ENCODE measurements at places on chromosomes 7 and 10. TPM values are rescaled to one million over a fixed set of nuclear protein-coding genes. Genes with fewer than 3 reads are reported as not detected.

CUZD1 gene
- not detected for total RNA-seq

H2BK1 gene
- not detected for total RNA-seq

CCDC136 gene
- 74.2 TPM for total RNA-seq

VPS37D gene
- total RNA-seq = 15.6 TPM

KRIT1 gene
- total RNA-seq = 51.6 TPM

GRCh38 chr10:125161707-125162119 is 1.4 kb upstream of the CTBP2 start:
- H3K27me3 ChIP-seq = peaks cover 14% of the 10 kb centered on the region
- no peak for DNase-seq

TMEM273 gene
- total RNA-seq = not detected

GRCh38 chr10:70085975-70086613 is 33.4 kb downstream of the MACROH2A2 start:
- H3K36me3 ChIP-seq = peaks cover 40% of the 10 kb centered on the region
- no peaks in the 10 kb centered on the region for H3K27me3 ChIP-seq
- no peak overlapping the region for H3K4me3 ChIP-seq
- peaks cover 19% of the 10 kb centered on the region for H3K4me1 ChIP-seq
- DNase-seq = no peak

PLXNA4 gene
- total RNA-seq = 0.38 TPM

DNA sequence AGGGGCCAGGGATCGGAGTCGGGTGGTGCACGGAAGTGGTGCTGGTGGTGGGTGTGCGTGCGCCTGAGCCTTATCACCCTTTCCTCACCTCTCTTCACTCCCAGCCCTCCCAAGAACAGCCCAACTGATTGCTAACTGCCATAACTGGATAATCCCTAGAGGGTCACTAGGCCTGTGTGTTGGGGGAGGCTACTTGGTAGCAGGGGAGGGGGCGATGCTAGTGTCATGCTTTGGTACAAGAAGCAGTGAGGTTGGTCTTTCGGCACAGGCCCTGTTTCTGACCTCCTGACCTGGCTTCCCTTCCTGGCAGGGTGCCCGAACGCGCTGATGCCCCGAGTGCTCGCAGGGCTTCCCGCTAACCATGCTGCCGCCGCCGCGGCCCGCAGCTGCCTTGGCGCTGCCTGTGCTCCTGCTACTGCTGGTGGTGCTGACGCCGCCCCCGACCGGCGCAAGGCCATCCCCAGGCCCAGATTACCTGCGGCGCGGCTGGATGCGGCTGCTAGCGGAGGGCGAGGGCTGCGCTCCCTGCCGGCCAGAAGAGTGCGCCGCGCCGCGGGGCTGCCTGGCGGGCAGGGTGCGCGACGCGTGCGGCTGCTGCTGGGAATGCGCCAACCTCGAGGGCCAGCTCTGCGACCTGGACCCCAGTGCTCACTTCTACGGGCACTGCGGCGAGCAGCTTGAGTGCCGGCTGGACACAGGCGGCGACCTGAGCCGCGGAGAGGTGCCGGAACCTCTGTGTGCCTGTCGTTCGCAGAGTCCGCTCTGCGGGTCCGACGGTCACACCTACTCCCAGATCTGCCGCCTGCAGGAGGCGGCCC is 652 bp downstream of the KAZALD1 start:
- no peaks in the 10 kb centered on the region for H3K36me3 ChIP-seq
- peak; percentile 74 for DNase-seq
- H3K27me3 ChIP-seq = peaks cover 48% of the 10 kb centered on the region

PTPRN2 gene
- 9.4 TPM for total RNA-seq

DNA sequence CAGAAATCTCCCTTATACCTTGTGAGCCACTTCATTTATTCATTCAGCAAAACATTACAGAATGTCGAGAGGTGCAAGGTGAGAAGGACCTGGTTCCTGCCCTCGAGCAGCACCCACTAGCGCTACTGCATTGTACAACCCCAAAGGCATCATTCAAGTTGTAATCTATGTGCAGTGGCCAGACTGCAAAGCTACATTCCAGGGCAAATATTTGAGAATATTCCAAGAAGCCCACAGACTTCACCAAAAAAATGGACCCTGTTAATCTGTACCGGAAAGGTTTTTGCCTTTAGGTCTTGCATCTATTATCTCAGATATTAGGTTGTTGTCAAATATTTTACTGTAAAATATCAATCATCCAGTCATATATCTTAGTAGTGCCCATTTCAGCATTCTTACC is 295.4 kb upstream of the FZD1 start:
- peaks cover 11% of the 10 kb centered on the region for H3K4me1 ChIP-seq
- DNase-seq = no peak
- H3K27ac ChIP-seq = no peak overlapping the region
- peaks cover 21% of the 10 kb centered on the region for H3K36me3 ChIP-seq

DNA sequence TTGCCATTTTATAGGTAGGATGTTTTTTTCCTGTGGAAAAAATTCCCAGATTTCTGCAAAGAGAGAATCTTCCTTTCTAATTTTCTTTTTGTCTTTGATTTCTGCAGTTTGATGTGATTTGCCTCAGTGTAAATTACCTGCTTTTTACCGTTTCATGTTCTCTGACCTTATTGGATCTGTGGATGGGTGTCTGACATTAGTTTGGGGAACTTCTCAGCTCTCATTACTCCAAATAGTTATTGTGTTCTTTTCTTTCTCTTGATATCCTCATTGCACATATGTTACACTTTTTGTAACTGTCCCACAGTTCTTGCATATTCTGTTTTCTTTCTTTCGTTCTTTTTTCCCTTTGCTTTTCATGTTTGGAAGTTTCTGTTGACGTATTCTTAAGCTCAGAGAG is 28.5 kb downstream of the NACAD start:
- peaks cover 2% of the 10 kb centered on the region for H3K36me3 ChIP-seq
- H3K4me3 ChIP-seq = no peak overlapping the region
- no peaks in the 10 kb centered on the region for H3K27me3 ChIP-seq
- DNase-seq = no peak

DNA sequence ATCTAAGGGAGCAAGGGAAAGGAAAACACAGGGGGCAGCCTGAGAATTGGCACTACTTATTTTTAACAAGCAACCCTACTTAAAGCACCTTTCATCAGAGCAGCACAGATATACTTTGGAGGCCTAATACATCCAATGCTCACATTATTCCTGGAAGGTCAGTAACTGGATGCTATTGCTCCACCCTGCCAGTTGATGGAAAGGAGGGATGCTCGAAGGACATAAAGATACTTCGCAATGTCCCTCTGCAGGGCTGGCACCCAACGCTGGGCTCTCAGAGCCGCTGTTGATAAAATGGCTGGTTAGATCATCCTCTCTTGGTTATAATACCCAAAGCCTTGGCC is 307.9 kb upstream of the AOAH start:
- DNase-seq = no peak
- peaks cover 13% of the 10 kb centered on the region for H3K36me3 ChIP-seq
- H3K27me3 ChIP-seq = no peaks in the 10 kb centered on the region
- peaks cover 11% of the 10 kb centered on the region for H3K4me1 ChIP-seq
- H3K4me3 ChIP-seq = no peak overlapping the region
- peak overlapping the region; percentile 96 for H3K27ac ChIP-seq

DNA sequence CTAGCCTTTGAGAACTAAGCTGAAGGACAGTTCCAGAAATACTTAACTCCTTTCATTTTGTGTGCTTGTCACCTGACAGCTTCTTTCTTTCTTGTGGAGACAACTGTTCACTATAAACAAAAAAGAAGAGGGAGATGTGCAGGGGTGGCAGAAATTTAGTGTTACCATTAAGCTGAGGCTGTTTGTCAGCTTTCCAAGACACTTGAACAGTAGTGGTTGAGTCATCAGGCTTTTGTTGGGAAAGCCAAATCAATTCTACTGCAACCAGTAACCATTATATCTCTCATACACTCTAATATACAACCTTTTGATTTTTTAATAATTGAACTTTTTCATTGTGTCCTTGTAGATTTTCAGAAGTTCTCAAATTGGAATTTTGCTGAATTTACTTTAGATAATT is 75.3 kb downstream of the POLL start:
- H3K4me1 ChIP-seq = no peaks in the 10 kb centered on the region
- no peaks in the 10 kb centered on the region for H3K27me3 ChIP-seq
- DNase-seq = no peak
- no peak overlapping the region for H3K4me3 ChIP-seq

GRCh38 chr7:88306590-88307048 is at the start of gene STEAP4:
STEAP4 (minus strand) TSS chr7:88306894; CDS start chr7:88284269, 22,625 bp downstream.
- H3K27me3 ChIP-seq = peaks cover 30% of the 10 kb centered on the region
- DNase-seq = peak; percentile 12
- H3K4me1 ChIP-seq = peaks cover 7% of the 10 kb centered on the region

DNA sequence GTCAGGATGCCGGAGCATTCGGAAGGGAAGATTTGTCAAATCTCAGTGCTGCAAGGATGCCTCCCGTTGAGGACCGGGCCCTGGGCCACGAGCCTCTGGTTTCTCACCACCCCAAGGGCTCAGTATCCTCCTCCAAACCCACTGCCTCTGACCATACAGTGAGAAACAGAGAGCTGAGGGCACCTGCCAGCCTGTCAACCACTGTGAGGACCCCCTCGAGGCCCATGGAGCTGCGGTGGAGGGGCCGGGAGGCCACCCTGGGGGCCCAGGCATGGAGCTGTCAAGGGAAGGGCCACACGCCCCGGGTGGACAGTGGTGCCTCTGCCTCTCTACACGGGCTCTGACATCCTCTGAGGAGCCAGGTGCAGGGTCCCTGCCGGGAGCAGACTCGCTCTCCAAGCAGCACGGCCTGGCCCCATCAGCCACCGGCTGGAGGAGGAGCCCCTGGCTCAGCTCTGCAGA is 248.0 kb upstream of the TCERG1L start:
- peaks cover 29% of the 10 kb centered on the region for H3K27me3 ChIP-seq
- no peaks in the 10 kb centered on the region for H3K36me3 ChIP-seq
- H3K27ac ChIP-seq = no peak overlapping the region
- DNase-seq = no peak

GRCh38 chr10:113939212-113939860 is 84.9 kb downstream of the NHLRC2 start:
- peaks cover 5% of the 10 kb centered on the region for H3K27me3 ChIP-seq
- DNase-seq = no peak
- H3K4me1 ChIP-seq = peaks cover 4% of the 10 kb centered on the region

NPFFR1 gene
- total RNA-seq = not detected

DNA sequence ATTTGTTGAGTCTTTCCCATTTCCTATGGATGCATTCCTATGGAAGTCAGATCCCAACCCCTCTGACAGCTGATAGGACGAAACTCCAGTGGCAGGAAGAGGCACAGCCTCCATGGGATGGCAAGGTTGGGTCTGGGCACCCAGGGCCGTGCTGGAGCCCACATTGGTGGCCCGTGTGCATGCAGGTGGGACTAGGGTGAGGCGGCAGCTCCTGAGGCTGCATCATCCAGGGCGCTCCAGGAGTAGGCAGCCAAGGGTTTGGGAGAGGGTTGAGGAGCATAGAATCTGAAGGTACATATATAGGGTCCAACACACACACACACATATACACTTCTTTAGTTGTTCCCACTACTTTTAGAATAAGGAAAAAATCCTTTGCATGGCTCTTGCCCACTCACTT is 81.4 kb upstream of the BMPER start:
- H3K4me3 ChIP-seq = no peak overlapping the region
- DNase-seq = no peak
- H3K4me1 ChIP-seq = no peaks in the 10 kb centered on the region

DNA sequence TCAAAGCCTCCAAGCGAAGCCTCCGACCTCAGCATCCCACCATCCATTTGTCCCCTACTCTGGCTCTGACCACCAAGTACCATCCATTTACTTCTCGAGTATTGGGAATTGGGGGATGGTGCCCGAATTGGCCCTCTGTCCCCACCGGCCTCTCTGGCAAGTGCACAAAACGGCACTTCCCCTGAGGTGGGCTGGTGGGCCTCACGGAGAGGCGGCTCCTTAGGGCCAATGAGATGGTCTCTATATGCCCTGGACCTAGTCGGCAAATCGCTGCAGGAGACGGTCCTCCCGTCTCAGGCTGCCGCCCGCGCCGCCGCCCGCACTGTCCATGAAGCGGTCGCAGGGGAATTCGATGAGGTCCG is 2.8 kb downstream of the TRIL start:
- H3K27ac ChIP-seq = no peak overlapping the region
- H3K27me3 ChIP-seq = peaks cover 61% of the 10 kb centered on the region
- no peak for DNase-seq
- peaks cover 4% of the 10 kb centered on the region for H3K4me1 ChIP-seq
- H3K4me3 ChIP-seq = peak overlapping the region; percentile 63

TMEM229A gene
- not detected for total RNA-seq

DNA sequence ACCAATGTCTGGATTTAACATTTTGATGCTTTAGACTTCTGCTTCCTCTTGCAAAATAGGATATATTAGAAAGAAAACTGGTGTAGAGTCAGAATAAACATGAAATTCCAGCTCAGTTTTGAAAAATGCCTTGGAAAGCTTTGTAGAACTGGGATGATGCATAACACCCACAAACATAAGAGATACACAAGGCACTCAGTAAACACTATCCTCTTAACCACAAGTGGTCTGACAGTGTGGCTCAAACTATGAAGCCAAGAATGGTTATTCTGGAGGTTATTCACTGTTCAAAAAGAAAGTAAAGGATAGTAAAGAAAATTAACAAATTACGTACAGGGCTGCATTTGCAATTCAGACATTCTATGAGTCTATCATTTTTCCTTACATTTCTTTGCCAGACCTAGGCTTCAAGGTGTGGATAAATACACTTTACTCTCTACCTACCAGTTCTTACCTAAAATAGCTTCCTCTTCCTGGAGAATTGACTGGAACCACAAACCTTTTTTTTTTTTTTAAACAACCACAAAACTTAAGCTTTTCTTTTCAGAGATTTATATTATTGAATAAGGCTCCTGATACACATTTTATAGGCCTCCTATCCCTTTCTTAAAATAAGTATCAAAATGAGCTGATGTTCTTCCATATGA is 9.0 kb upstream of the RSBN1L start:
- H3K4me3 ChIP-seq = no peak overlapping the region
- DNase-seq = no peak
- H3K27ac ChIP-seq = peak overlapping the region; percentile 83
- H3K36me3 ChIP-seq = peaks cover 22% of the 10 kb centered on the region

MICU1 gene
- 63.3 TPM for total RNA-seq

BRAF gene
- total RNA-seq = 64.9 TPM

CHRM2 gene
- not detected for total RNA-seq

ZKSCAN1 gene
- total RNA-seq = 196 TPM

DNA sequence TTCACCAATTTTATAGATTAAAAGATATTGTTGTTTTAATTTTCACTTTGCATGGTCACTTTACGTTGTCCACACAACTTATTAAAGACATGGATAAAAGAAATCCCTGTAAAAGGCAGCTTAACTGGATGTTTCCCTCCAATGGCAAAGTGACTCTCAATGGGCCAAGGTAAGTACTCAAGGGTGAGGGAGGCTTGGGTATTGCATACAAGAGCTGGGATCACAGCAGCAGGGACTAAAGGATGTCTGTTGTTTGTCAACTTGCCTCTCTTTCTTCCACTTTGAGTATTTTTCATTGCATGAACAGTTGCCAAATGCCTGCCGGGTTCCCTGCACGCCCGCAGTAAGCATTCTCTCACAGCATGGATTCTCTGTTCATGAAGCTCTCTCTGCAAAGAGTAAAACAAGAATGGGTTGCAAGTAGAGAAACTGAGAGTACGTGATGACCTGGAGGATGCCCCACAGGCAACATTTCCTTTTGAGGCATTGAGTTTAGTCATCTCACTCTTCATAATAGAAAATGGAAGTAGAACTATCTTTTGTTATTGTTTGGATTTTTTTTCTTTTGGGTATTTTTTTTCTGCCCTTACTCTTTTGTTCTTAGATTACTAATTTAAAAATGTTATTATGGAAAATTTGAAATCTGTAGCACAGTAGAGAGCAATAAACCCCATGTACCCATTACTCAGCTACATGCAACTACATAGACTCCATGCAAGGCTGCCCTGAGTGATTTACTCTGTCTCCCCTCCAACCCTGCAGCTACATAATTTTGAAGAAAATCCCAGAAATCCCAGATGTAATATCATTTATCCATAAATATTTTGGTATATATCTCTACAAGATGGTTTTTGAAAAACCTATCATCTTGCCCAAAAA is 26.3 kb downstream of the GPR141 start:
- no peak overlapping the region for H3K27ac ChIP-seq
- H3K4me1 ChIP-seq = peaks cover 15% of the 10 kb centered on the region
- no peaks in the 10 kb centered on the region for H3K27me3 ChIP-seq
- no peak for DNase-seq

All from progenitor cell of endocrine pancreas (in vitro differentiated cells).